ENCODE measurements at places on chromosomes 16 and 17.

- no peak for DNase-seq
Observed at GRCh38 chr17:39648616-39649366, 11.8 kb downstream of the STARD3 start.

- DNase-seq, result no peak
Observed at GRCh38 chr17:31453896-31454295, 62.4 kb downstream of the RAB11FIP4 start.

GRCh38 chr17:76994237-76994637, 126.0 kb downstream of the MGAT5B start:
- DNase-seq, result no peak

DNA sequence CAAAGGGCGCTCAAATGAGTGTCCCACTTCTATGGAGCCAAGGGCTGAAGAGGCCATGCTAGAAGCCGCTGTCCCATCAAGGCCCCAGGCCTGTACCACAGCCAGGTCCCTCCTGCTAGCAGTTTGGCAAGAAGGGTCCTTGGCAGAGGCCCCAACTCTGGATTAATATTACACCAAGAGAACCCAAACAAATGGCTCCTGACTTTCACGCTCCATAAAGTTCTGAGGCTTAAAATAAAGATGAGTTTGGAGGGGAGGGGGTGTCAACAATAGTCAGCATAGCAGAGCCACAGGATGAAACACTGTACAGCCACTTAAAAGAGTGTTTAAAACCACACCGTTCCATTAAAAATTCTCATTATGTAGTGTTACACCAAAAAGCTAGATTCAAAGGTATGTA, 30.5 kb downstream of the CUEDC1 start:
- no peak for DNase-seq

DNA sequence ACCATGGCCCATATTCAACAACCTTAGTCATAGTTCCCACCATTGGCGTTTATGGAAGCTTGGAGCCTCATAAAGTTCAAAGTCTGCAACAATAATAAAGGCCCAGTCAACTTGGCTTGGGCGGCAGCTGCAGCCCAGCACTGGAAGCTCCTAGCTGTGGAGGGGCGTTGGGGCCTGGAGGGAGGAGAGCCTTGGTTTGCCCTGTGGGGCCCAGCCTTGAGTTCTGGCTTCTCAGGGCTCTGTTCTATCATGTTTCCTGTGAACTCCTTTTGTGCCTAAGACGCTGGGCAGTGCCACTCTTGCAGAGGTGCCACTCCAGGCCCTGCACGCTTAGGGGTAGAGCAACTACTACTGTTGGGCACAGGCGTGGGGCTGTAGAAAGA, 927 bp upstream of the ENGASE start:
- DNase-seq, result no peak

DNA sequence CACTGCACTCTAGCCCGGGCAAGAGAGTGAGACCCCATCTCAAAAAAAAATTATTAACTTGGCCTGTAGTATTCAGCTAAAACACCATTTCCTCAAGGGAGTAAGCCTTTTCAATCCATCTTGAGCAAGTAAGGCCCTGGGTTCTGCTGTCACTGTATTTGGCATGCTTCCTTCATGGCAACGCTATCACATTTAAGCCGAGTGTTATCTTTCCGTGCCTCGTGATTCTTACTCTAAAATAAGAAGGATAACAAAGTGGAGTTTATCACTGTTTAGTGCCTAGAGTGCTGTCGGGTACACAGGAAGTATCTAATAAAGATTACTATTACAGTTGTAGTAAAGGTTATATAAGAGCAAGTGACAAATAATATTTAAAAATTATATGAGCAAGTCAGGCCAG, 8.8 kb downstream of the VPS53 start:
- no peak for DNase-seq

- peak; percentile 66 for DNase-seq
Observed at GRCh38 chr16:30748634-30749445, 615 bp downstream of the PHKG2 start.

GRCh38 chr16:29028457-29029167, 43.8 kb downstream of the LAT start:
- no peak for DNase-seq

GRCh38 chr16:88888057-88888456, 21.6 kb upstream of the PABPN1L start:
- DNase-seq, result no peak

GRCh38 chr17:65231662-65232335, 94.6 kb downstream of the RGS9 start:
- peak; percentile 80 for DNase-seq

DNA sequence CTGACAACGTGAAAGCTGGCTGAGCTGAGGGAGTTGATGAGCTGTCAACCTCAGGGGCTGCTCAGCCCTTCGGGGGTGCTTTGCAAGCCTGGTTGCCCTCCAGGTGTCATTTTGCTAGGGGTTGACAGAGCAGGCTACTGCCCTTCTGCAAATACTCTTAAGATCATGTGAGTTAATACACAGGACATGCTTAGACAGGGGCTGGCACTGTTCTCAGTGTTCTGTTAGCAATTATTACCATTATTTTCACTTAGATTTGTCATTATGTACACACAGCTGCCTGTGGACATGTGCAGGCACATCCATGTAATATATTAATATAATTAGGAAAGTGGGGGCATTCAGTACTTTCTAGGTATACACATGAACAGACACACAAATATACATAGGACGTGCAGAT, 554.3 kb upstream of the HSBP1 start:
- no peak for DNase-seq

DNA sequence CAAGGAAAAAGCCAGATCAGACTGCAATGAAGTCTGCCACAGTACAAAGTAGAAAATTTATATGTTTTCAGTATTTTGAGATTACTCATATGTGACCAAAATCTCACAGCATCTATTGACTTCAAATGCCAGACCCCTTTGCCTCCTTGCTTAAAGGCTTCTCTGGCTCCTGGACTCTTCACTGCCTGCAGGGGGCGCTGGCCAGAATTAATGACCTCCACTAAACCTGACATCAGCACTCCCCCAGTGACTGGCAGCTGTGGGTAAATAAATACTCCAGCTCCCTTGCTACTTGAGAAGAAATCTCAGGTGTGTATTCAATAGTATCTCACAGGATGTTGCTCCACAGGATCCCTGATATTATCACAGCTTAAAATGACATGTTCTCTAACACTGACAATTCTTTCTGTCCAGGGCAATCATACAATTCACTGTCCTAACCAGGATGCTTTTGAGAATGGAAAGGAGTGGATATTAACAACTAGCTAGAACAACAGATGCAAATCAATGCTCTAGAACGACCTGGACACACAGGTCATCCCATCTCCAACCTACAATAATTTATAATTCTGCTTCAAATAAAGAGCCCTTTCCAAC, 4.0 kb downstream of the BECN1 start:
- DNase-seq, result peak; percentile 71

DNA sequence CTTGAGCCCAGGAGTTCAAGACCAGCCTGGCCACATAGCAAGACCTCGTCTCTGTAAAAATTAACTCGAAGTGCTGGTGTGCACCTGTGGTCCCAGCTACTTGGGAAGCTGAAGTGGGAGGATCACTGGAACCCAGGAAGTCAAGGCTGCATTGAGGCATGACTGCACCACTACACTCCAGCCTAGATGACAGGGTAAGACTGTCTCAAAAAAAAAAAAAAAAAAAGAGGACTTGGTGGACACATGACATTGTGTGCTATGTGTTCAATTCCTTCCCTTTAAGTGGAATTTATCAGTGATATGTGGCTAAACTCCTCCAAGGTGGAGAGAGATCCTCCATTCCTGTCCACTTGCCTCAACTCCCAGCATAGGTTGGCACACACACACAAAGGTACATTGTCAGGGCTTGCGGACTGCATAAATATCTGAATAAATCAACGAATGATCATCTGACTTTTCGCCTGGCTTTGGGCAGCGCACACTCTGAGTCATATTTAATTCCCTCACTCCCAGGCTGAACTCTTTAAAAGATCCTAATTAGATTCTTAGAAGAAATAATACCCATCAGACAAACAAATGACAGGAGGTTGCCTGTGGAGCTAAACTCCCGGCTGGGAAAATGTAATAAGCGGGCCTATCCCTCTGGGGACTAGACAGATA, 25.0 kb upstream of the SYT17 start:
- no peak for DNase-seq

DNA sequence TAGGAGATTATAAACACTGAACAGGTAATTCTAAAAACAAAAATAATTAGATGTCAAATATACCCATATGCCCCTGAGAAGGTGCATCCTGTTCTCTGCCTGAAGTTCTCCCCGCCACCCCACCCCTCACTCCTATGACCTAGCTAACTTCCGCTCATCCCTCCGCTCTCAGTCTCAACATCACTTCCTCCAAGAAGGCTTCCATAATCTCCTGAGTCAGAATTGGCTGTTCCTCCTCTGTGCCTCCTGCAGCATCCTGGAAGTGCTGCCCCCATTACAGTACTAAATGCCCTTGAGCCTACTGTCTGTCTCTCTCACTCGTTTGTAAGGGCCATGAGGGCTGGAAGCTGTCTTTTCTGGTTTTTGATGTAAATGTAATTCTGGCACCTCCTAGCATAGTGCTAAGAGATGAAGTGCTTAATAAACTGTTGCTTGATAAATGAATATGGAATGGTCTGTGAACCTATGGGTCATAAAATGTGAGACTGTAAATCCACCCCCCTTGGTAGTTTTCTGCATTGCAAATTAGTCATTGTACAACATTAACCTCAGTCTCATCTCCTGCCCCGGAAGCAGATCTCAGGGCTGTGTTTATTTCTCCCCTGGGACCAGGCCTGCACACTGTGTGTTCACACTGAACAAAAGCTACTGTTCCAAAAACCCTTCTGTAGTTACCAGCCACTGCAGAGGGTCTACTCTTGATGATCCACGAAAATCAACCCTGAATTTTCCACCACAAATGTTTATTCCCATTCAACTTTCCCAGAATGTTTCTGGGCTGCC, 3.9 kb upstream of the MYO1D start:
- DNase-seq, result no peak

GRCh38 chr17:34974179-34974578, 6.1 kb upstream of the LIG3 start:
- DNase-seq, result no peak

GRCh38 chr16:2027024-2028010, 615 bp downstream of the NHERF2 start:
- no peak for DNase-seq

Data from GM13976 (cell line).